Aortic smooth muscle cell (primary cell): ENCODE measurements at places on chromosomes 3 and 15. TPM values are rescaled to one million over a fixed set of nuclear protein-coding genes. Genes with fewer than 3 reads are reported as not detected.

PEX5L gene
- total RNA-seq = 0.26 TPM in 1 of 2 replicates, not detected in the other

PTH1R gene
- 0.06 and 0.13 TPM in 2 replicates for total RNA-seq

LDHAL6B gene
- not detected in 2 replicates for total RNA-seq

KNG1 gene
- total RNA-seq = not detected in 2 replicates
